ENCODE measurements at places on chromosomes 1 and 21.
A peak's percentile ranks its signal among the peaks of the same experiment; 100 is the strongest.

- peak; percentile 7 for DNase-seq
Observed at GRCh38 chr1:231200388-231201031, 38.7 kb downstream of the TRIM67 start.

- DNase-seq = no peak
Observed at GRCh38 chr1:94178901-94179300, 58.0 kb upstream of the ABCA4 start.

DNA sequence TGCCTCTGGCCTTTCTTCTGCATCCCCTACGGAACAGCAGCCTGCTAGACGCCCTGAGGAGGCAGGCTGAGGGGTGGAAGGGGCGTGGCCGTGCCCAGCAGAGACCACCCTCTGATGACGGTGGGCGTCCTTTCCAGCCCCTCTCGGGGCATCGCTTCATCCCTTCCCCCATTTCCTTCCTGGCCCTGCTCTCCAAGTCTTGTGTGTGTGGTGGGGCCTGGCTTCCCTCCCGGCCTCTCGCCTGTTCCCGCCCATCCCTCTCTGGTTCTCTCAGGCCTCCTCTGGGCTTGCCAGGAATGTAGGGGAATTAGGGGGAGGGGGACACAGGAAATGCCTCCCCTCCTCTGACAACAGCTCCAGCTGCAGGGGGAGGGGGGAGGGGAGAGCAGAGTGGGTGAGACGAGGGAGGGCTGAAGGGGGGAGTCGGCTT lies 51.1 kb downstream of the SKI start:
- peak; percentile 98 for DNase-seq

GRCh38 chr1:14590411-14591180 lies 7.9 kb upstream of the KAZN start:
- no peak for DNase-seq

DNA sequence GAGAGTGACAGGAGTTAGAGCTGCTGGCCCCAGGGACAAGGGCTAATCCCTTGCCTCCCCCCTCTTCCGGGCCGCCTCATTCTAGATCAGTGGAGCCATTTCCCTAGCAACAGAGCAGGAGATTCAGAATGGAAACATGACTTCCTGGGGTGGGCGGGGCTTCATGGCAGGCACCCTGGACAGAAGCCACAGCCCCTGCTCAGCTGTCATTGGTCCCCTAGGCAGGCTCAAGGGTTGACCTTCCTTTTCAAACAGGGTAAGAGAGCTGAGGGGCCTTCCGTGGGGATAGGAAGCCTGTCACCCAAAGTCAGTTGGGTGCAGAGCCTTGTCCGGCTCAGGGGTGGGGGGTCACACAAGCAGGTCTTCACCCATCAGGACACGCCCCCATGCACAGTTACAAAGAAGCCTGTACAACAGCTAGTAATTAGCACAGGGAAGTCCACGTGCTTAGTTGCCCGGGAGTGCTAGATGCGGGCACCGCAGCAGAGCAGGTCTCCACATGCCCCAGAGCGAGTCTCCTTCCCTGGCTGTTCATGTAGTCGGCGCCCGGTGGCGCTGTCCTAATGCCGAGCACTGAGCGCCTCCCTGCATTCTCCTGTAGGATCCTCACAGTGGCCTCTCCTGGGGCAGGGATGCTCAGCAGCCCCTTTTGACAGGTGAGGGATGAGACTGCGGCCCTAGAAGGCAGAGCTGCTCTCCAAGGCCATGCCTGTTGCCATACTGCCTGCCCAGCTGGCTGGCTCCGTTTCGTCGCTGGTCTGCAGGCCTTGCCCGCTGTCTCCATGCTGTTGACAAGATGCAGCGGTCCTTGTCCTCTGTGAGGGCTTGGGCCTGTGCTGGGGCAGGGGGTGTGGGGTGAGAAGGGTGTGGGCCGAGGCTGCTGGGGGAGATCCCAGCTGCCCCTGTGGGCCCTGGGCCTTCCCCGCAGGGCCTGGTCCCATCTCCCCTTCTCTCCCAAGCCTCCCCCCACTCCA lies 5.1 kb downstream of the TMEM201 start:
- DNase-seq = peak; percentile 86

DNA sequence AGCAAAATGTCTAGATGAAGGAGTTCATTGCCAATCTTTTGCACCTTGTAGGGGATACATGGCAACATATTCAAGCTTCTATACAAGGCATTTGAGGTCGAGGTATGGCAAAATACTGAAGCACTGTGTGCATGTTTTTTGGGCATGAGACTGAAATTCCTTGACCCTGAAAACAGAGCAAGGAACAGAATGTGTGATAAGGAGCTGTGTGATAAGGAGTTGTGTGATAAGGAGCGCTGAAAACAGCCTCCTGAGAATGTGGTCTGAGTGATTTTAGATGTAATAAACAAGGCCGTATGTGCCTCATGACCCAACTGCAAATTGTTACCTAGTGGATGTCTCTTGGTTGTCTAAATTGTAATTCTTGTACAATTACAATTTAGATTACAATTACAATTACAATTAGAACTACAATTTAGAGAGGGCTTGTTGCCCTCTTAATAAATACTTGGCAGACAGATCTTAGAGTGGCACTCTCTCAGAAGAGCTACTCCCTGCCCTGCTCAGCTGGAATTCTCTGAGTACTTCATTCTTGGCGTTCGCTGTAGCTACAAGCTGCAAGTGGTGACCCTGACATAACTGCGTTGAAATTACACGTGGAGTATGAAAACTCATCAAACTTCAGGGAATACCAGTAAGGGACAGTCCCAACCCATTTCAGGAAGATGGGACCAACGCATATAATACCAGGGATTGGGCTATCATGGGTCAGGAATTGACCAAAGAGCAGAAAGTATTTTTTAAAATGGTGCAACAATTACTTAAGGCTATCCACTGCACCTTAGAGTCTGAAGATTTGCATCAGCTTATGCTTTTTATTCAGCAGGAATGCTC lies 20.0 kb upstream of the ITLN1 start:
- DNase-seq = no peak

GRCh38 chr1:58922302-58923089 lies 138.6 kb upstream of the JUN start:
- no peak for DNase-seq

GRCh38 chr1:198669023-198669698 lies 30.3 kb downstream of the PTPRC start:
- DNase-seq = no peak

- DNase-seq = no peak
Observed at GRCh38 chr1:227586733-227587132, 23.4 kb downstream of the ZNF678 start.

- DNase-seq = no peak
Observed at GRCh38 chr1:235688096-235688495, 38.5 kb upstream of the GNG4 start.

DNA sequence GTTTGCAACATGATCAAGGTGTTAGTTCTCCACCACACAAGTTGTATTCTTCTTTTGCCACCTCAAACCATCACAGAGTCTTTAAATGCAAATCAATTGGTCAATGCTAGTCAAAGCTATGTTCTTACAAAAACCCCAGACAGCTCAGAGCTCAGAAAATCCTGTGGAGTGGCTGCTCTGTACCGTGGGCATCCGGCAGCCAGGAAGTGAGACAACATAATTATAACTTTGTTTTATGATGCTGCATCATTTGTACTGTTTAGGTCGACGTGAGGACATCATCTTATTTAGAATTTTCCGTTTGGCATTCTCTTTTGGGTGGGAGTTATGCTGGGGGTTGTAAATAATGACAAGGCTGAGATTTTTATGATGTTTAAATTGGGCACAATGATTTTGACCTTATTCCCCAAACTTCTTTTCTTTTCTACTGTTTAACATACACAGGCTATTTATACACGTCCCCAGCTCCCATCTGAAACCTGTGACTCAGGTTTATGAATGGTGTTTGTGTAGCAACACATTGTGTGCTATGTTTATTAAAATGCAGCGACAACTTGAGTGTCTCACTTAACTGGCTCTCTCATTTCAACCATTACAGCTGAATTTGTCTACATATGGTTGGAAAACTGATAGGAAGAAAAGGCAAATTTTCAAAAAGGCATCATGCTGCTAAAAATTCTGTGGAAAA lies 124.0 kb downstream of the CNIH3 start:
- DNase-seq = no peak

GRCh38 chr1:114531094-114531493 lies 20.1 kb upstream of the TRIM33 start:
- DNase-seq = no peak

GRCh38 chr1:47211796-47212269 lies 20.2 kb downstream of the TAL1 start:
- DNase-seq = peak; percentile 55

DNA sequence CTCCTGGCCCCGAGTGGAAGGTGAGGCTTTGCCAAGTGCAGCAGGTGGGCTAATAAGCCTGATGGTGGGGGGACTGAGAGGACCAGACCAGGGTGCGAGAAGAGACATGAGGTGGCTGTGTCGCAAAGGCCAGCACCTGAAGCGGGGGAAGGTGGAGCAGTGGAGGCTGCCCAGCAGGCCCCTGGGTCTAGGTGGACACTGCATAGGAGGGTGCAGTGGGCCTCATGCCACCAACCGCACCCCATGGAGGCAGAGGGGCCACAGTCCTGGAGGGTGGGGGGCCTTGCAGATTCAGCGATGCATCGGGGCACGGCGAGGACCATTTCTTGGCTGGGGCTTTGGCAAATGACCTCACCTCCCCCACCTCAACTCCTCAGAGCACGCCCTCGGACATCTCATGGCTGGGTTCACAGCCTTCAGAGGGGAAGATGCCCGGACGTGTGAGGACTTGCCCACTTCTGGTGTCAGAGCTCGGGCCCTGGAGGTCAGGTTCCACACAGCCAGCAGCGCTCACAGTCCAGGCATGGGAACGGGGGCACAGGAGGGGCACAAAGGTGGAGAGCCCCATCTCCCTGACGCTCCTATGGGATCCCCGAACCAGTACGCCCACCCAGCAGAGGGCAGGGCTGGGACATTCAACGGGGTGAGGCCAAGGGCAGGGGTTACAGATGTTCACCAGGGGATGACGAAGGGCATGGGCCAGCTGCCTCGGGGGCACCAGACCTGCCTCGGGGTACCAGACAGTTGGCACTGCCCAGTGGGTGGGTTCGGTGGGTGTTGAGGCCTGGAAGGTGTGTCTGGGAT lies 35.4 kb downstream of the UBE2G2 start:
- no peak for DNase-seq

DNA sequence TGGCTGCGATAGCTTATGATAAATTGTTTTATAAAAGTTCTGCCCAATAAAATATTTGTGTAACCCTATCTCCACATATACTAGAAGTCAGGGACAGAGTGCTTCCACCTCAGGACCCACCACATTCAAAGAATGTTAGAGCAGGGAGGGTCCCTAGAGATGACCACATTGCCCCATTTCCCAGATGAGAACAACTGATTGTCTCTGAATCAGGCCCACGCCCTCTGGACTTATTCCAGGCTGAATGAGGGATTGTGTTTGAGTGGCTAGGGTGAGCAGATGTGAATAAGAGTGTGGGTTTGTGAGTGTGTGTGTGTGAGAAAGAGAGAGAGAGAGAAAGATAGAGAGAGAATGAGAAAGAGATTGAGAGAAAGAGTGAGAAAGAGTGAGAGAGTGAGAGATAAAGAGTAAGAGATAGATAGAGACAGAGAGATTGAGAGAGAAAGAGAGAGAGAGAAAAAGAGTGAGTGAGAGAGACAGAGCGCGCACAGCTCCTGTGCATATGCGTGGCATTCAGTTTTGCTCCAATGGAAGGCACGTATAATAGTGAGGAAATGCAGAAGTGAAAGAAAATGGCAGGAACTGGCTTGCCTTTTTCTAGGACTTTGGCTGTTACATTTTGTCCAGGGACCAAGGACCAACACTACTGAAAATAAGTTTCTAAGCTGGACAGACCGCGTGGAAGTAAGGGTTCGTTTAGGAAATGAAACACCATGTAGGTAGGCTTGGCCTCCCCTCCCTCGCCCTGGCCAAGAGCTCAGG lies 94.1 kb downstream of the ABCA4 start:
- no peak for DNase-seq

GRCh38 chr1:210681158-210681557 lies 352.5 kb downstream of the HHAT start:
- no peak for DNase-seq

- no peak for DNase-seq
Observed at GRCh38 chr1:63612971-63613370, 19.8 kb downstream of the PGM1 start.

GRCh38 chr1:97423403-97423802 lies 497.4 kb downstream of the DPYD start:
- DNase-seq = no peak

DNA sequence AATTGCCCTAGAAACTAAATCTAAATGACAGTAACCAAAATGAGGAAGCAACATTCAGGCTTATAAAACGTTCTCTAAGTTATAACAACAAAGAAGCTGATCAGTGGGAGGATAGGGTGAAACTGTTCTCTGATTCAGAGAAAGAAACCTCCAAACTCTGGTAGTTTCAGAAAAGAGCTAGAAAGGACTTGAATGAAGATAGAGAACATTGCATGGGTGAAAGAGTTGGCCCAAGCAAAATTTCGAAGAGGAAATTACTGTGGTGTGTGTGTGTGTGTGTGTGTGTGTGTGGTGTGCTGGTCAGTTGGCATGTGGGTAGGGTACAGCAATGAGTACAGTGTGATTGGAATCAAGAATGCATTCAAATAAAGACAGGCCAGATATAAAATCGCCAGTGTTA lies 16.5 kb upstream of the SPAG17 start:
- DNase-seq = no peak

GRCh38 chr1:175845338-175845737 lies 101.9 kb upstream of the TNR start:
- DNase-seq = no peak

- DNase-seq = no peak
Observed at GRCh38 chr1:94970783-94971182, 43.9 kb upstream of the CNN3 start.

GRCh38 chr1:227541796-227542152 lies 21.6 kb upstream of the ZNF678 start:
- no peak for DNase-seq

DNA sequence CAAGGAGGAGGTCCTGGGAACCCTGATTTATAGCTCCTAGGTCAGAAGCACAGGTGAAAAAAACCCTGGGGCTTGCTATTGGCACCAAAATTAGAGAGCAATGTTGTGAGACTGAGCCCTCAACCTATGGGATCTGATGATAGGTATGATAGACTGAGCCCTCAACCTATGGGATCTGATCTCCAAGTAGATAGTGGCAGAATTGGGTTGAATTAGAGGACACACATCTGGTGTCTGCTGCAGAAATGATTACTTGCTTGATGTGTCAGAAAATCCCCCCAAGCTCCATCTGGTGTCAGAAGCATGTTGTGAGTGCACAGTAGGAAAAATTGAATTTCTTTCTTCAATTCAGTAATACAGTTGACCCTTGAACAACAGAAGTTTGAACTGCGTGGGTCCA lies 62.4 kb downstream of the MAP3K21 start:
- DNase-seq = no peak

All from muscle of back (tissue), 13 donors.